Kidney epithelial cell (primary cell): ENCODE measurements at places on chromosomes 7 and 10. TPM values are rescaled to one million over a fixed set of nuclear protein-coding genes. Genes with fewer than 3 reads are reported as not detected.

DNA sequence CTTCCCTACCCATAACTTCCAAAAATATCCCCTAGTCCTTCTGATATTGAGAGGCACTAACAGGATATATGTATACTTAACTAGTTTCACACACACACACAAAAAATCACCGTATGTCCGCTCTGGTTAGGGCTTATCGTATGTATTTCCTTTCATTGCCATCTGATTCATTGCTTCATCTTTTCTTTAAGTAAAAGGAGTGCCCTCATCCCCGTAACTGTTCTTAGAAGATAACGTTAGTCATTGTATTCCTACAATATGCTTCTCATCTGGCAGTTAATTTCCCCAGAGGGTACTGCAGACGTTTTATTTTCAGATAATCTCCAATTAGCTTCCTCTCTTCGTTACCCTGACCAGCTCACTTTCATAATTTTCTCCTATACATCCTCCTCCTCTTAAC lies 37.3 kb downstream of the NRCAM start:
- DNase-seq: no peak

DNA sequence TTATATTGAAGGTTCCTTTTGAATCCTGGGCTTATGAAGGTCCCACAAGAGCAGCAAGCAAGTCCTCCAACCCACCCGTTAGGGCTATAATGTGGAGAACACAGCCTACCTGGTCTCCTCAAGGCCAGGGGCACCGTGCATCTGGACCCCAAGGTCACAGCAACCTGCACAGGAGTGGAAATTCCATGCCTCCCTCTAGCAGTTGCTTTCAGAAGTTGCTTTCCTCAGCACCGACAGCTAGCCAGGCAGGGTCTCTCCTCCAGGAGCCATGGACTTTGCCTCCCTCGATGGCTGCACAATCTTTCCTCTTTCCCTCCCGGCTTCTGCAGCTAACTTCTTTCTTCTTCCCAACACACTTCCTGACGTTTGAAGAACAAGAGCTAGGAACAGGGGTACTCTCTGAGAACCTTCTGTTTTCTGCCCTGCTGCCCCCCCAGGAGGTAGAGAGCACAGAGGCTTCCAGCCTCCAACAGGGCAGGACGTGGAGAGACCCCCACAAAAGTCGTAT lies 149.8 kb downstream of the PTPN20 start:
- no peak for DNase-seq

DNA sequence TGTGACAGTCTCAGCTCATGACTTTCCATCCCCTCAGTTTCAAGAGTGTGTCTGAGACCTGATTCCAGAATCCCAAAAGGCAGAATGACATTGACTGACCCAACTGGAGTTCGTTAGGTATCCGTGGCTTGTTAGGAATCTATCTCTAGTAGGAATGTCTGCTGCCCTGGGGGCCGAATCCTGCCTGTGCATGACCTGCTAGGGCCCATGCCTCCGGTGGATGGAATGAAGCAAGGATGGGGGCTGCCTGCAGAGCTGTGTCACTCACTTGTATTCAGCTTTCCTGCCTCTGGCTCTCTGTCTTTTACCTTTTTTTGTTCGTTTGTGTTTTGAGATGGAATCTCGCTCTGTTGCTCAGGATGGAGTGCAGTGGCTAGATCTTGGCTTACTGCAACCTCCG lies 129.5 kb downstream of the SDK1 start:
- DNase-seq: no peak

DNA sequence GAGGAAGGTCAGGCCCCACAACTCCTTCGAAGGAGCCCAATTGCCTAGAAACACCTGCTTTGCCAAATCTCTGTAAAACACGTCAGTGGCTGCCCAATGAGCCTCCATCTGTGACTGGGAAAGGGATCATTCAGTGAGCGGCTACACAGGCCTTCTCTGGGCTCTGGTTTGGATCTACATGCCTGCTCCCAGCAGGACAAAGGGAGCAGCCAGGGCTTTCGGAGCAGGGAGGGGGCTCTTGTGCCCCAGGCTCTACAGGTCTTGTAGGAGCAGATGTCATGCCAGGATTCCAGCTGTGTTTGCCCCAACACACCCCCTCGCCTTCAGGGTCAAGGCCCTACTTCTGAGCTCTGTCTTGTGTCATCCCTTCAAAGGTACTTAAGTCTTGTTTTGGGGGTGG lies 73.5 kb downstream of the CLEC2L start:
- DNase-seq: no peak

GRCh38 chr7:115812794-115813193 lies 217.8 kb downstream of the TFEC start:
- no peak for DNase-seq

DNA sequence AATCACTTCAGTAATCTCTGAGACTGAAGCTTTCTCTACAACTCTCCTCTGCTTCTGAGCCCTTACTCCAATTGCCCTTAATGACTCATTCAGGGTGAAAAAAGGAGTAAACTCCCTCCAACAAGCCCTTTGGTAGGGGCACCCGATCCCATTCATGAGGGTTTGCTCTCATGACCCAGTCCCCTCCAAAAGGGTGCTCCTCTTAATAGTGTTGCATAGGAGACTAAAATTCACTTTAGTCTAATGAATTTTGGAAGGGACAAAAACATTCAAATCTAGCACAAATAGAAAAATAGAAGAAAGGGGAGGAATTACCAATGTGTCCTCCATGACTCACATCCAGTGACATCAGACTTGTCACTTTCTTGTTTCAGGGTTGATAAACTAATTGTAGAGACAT lies 66.2 kb upstream of the CCNY start:
- DNase-seq: no peak

Gene LOXL4
- total RNA-seq: 5.7 and 6.1 TPM in 2 replicates

GRCh38 chr10:34479520-34480179 lies 335.4 kb downstream of the PARD3 start:
- DNase-seq: no peak

DNA sequence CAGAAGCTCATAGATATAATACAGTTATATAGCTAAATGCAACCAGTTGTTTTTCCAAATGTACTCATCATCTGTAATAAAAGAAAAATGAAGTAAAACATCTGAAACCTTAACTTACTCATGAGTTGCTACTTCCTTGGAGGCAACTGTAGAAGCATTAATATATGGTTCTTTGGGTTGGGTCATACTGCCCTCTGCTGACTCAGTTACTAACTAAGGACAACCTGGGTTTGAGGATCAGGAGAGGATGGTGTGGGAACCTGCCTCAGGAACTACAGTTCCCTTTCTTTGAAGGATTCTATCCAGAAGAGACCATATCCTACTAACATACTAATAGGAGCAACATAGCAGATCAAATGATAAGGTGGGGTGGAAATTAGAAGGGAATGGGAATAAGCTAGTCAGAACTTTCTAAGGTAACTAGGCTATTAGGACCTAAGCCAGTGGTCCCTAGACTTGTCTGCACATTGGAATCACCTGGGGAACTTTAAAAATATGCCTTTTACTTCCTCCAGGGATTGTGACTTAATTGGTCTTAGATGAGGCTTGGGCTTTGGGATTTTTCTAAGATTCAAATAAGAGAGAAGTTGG lies 20.7 kb downstream of the COX15 start:
- DNase-seq: no peak

- DNase-seq: no peak
These were observed 1.3 kb downstream of the TYSND1 start for GRCh38 chr10:70145166-70145665.

DNA sequence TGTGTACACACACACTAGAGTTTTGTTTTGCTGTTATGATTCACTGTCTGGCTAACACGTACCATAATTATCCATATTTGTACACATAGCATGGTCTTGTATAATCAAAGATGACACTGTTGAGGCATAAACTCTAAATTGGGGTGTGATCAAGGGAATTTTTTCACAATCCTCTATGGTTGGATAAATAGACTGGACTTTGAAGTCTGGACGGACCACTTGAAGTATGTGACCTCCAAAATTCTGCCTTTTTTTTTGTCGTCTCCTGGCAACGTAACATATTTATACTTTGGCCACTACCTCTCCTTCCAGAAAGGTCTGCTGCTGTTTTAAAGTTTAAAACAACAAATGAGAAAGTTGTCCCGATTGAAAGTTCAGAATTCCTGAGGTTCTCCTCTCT lies 193.4 kb downstream of the CACNB2 start:
- no peak for DNase-seq

- no peak for DNase-seq
These were observed 345.9 kb downstream of the PLXDC2 start for GRCh38 chr10:20162123-20162522.

Gene ITPRID1
- total RNA-seq: not detected in 2 replicates

- no peak for DNase-seq
These were observed 585.2 kb upstream of the CELF2 start for GRCh38 chr10:10432296-10433035.

- DNase-seq: no peak
These were observed 124.3 kb downstream of the ADCY1 start for GRCh38 chr7:45698303-45699014.

DNA sequence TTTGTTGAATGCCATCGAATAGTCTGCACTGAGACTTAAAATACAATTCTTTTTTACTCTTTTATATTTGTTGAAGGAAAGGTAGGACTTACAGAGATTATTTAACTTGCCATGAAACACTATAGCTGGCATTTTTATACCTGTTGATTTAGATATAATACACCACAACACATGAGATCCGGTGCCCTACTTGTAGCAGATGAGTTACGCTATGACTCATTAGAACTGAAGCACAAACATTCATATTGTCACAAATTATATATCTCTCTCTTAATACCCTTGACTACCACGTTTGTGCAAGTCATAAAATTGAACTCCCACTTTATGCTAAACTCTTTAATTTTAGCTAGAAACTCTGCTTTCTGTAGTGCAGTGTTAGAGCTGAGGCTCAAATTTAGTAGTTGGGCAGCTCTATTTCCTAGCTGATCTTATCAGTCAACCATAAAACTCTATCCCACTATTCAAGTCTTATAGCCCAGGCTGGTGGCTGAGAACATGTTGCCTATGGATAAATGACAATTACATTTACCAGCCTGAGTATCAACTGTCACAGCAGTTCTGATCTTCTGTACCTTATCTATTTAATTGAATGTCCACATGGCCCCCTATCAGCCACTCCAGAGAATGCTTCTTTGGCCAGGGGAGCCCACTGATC lies 137.4 kb upstream of the SEMA3D start:
- no peak for DNase-seq

Gene CDH23
- total RNA-seq: 0.04 and 0.14 TPM in 2 replicates

GRCh38 chr7:133448012-133448411 lies 195.1 kb downstream of the EXOC4 start:
- DNase-seq: no peak

DNA sequence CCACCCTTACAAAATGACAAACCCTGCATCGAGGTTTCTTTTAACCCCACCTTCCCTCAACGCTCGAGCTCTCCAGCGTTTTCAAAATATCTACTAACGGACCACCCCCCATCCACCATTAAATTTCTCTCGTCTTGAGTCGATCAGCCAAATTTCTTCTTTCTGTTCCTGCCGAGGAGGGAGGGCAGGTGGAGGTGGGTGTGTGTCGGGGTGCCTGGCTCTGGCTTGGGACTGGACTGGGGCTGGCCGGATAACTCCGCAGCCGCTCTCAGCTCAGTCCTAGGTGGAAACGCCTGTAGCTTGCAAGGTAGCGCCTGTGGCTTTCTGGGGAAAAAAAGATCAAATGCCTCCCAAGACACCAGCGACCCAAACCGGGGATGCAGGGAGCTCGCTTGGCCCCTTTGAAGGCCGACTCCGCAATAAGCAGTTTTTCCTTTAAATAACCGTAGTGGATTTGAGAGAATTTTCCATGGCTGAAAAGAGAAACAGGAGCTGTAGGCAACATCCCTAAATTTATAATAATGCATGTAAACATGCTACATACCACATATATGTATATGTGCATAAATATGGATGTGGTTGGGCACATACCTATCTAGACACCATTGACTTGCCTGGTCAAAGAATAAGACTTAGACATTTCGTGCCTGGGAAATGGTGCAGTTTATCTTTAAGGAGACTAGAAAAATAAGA lies 1.9 kb upstream of the TMEM178B start:
- DNase-seq: no peak

Gene ST8SIA6
- not detected in 2 replicates for total RNA-seq

Gene CARD11
- total RNA-seq: 31.0 and 31.4 TPM in 2 replicates

Gene PTPN20
- 5.3 and 5.5 TPM in 2 replicates for total RNA-seq

- no peak for DNase-seq
These were observed 123.2 kb downstream of the SLC16A9 start for GRCh38 chr10:59586407-59586891.

DNA sequence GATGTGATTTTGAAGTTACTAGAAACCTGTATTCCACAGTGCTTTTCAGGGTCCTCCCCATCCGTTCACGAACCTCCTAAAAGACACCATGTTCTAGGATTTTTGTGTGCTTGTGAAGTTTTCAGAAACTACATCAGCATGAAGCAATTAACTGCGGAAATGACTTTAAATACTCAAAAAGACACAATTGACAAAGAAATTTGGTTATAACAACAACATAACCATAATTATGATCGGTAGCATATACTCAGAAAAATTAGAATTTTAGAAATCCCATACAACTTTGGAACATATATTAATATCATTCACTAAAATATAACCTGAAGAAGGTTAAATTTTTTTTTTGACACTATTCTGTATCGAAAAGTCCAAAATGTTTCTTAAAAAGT lies 43.8 kb upstream of the FAM20C start:
- DNase-seq: no peak

DNA sequence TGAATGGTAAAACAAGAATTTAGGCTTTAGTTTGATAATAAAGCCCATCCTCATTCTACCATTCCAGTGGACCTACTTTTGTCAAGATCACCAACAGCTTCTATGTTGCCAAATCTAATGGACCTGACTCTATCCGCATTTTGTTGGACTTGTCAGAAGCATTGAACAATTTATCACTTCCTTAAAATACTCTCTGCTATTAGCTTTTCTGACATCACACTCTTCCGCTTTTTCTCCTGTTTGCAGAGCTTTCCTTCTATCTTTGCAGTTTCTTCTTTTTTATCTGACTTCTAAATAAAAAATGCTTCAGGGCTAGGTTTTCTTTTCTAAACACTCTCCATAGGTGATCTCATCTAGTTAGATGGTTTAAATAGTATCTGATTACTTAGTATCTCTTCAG lies 42.7 kb upstream of the SMIM30 start:
- no peak for DNase-seq

- no peak for DNase-seq
These were observed 52.4 kb downstream of the MAPK8 start for GRCh38 chr10:48358838-48359237.

DNA sequence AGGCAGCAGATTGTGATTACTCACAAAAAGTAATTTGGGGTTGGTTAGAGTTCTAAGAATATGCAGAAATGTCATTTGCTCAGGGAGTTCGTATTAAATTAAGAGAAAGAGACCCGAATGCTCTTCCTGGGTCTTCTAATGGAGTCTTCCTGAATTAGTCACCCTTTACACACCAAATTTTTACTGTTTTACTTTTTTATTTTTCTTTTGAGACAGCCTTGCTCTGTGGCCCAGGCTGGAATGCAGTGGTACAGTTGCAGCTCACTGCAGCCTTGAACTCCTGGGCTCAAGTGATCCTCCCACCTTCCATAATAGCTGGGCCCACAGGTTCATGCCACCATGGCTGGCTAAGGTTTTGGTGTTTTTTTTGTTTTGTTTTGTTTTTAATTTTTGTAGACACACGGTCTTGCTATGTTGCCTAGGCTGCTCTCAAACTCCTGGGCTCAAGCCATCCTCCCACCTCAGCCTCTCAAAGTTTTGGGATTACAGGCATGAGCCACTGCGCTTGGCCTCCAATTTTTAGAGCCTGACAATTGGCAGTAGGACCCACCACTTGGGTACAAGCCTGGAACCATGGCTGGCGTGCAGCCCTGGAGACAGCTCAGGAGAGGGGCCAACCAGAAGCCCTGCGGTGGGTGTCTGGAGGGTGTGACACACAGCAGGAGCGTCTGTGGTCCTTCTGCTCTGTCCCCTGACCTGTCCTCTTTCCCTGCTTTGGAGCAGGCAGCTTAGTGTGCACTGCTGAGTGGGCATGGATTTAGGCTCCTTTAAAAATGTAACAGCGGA lies 16.4 kb upstream of the BHLHA15 start:
- no peak for DNase-seq

- no peak for DNase-seq
These were observed 123.2 kb downstream of the TACC2 start for GRCh38 chr10:122112021-122112616.
